Stimulated activated CD8-positive, alpha-beta memory T cell treated with anti-CD3 and anti-CD28 coated beads, Interleukin-4, amount 100 ng/mL, for 48 hours (primary cell): ENCODE measurements at places on chromosomes 16 and 17.

DNA sequence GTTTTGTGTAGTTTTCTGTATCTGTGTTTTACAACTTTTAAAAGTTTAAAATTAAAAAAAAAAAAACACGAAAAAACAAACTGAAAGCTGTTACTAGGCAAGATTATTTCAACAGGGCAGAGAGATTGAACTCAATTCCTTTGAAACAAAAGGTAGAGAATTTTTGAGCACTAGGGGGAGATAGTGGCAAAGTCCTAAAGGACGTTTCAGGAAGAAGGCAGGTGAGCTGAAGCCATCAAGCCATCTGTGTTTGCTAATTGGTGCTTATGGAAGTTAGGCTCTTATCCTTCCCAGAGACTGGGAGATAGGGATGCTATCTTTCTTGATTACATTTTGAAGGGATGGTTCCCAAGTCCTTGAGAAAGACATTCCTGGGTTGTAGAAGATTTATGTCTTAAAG is 70.6 kb upstream of the CLEC3A start:
- no peak for DNase-seq

GRCh38 chr17:78884148-78884825 is 18.7 kb downstream of the CEP295NL start:
- DNase-seq: no peak

GRCh38 chr16:57620335-57621231 is 7.8 kb upstream of the ADGRG1 start:
- DNase-seq: no peak

GRCh38 chr17:7327056-7327455 is 2.1 kb downstream of the NEURL4 start:
- no peak for DNase-seq

DNA sequence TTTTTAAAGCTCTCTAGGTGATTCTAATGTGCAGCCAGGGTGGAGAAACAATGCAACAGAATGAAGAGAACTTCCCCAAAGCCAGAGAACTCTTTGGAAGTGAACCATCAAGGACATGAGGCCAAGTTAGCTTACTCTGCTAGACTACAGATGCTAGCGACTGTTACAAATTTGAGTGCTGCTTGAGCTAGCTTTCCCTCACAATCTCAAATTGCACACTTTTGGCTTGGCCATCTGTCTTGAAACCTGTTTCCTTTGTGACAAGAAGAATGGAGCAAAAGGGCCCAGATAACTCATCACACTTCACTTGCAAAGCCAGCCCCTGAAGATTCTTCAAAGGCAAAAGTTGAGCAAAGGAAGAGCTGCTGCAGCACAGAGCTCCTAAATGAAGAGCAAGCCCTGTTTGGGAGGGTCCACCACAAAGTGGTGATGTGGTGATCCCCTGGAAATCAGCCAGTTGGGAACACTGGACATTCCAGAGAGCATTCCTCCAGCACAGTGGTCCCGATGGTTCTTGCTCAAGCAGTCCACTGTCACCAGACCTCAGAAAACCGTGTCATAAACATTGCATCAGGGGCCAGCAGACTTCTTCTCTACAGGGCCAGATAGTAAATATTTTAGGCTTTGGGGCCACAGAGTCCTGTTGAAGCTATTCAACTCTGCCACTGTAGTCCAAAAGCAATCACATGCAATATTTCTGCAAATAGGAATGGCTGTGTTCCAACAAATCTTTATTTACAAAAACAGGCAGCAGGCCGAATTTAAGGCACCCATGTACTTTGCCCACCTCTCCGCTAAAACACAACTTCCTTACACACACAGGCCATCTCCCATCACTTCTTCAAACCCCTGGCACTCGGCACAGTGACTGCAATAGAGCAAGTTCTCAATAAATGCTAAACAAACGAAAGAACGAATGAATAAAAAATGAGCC is 21.2 kb downstream of the SLC39A11 start:
- DNase-seq: no peak

DNA sequence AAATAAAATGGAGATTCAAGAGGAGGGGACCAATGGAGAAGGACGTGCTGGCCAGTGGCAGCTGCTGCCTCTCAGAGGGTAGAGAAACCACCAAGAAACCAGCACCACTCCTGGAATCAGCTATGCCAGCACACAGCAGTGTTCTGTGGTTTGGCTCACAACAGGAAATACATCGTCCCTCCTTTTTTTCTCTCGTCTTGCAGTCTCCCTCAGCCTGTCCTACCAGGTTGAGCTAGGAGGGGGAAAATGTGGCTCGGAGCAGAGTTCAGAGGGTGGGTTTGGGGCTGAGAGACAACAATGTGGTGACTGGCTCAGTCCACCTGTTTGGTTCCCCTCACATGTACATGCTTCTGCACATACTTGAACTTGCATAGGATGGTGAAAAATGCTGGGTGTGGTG is 19.9 kb upstream of the SLC16A5 start:
- DNase-seq: peak; percentile 41

DNA sequence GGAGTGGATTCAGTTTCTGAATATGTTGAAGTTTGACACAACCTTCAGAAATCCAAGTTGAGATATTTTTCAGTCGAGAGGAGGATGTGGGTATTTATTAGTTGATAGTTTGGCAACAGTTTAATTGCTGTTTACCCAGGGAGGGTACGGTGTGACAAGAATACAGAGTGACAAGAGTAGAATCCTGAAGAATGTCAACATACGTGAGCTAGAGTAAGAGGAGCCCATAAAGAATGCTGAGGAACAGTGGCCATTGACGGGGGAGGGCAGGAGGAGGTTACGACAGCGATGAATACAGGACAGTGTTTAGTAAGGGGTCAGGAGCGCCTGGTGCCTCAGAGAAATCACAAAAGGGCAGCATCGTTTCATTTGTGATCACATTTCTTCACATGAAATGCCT is 76.5 kb downstream of the AATF start:
- no peak for DNase-seq

DNA sequence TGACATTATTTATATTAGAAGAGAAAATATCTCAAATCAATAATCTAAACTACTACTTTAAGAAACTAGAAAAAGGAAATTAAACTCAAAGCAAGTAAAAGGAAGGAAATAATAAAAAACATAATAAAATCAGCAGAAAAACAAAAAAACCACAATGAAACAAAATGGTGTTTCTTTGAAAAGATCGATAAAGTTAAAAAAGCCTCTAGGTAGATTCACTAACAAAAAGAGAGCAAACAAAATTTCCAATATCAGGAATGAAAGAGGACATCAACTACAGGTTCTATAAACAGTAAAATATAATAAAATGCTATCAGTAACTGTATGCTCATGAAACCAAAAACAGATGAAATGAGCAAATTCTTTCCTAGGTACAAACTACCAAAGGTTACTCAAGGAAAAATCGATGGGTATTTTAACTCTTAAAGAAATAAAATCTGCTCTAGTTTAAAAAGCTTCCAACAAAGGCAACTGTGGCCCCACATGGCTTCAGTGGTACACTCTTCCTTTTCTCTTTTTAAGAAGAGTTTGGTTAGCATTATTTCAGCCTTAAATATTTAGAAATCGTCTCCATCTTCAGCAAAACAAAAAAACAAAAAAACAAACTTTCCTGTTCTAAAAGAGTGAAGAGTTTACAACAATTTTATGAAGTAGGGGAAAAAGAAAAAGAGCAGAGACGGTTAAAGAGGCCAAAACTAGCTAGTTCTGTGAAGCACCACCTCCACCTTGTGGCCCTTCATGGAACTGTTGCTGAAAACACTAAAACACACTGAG is 102.2 kb downstream of the TRIM37 start:
- peak; percentile 81 for DNase-seq

DNA sequence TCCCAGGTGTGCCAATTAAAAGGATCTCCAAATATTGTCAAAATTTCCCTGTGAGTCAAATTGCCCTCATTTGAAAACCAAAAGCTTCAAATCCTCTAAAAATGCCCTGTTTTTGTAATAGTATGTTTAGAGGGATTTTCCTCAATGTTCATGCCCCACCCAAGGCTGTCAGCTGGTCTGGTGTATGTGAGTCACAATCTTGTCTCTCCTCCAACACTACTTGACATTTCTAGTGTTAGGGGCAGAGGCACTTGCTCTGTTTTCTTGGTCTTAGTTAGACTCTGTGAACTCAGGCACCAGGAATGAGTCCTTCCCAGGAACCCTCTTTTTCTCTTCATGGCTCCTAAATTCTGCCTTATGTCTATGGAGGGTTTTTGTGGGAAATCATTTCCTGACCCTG is 634.8 kb downstream of the KCNJ2 start:
- no peak for DNase-seq
